Fibroblast of lung (primary cell): ENCODE measurements at places on chromosomes 3 and 15.

DNA sequence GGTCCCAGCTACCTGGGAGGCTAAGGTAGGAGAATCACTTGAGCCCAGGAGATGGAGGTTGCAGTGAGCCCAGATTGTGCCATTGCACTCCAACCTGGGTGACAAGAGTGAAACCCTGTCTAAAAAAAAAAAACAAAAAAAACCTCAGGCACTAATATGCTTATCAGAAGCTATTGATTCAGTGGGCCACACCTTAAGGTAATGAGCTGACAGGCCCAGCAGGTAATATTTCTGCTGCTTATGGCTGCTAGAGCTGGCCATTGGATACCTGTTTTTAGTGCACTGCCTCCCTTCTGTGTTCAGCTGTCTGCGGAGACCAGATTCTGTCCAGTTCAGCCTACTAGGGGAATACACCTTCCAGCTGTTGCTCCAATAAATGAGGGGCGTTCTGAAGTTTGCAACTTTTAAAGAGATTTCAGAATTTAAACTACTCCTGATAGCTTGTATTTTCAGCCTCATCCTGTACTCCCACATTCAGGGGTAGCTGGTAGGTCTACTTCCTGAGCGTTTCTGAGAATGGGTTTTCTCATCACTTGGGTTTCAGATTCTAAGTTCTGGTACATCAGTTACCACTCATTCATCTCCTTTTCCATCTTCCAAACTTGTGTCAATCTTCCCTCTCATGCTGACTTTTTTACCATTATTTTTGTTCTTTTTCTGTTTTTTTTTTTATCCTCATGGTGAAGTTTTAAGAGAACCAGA lies 69.0 kb downstream of the ATP11B start:
- DNase-seq = no peak

DNA sequence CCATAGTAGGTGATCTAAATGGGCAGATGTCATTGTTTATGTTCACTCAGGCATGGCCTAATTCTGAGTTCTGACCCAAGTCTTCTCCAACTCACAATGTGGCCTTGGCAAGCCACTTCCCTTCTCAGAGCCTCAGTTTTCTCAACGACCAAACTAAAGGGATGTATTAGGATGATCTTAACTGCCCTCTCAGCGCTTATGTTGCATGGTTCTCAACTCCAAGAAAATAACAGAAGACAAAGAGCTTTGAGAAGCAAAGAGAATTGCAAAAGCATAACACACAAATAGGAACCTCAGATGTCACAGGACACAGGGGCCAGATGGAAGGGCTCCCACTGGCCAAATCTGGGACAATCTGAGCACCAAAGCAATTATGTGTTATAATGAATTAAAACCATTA lies 8.6 kb downstream of the RHCG start:
- DNase-seq = no peak

DNA sequence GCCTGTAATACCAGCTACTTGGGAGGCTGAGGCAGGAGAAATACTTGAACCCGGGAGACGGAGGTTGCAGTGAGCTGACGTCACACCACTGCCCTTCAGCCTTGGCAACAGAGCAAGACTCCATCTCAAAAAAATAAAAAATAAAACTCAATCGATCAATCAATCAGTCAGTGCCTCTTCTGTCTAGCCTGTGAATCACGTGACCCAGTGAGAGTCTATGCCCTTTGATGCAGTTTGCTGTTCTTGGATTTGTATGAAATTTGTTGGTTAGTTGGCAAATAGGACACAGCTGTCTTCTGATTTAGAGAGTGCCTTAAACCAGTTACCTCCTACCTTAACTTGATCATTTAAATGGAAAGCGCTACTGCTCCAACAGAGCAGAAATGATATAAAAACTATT lies 3.6 kb upstream of the RBMS3 start:
- DNase-seq = no peak

DNA sequence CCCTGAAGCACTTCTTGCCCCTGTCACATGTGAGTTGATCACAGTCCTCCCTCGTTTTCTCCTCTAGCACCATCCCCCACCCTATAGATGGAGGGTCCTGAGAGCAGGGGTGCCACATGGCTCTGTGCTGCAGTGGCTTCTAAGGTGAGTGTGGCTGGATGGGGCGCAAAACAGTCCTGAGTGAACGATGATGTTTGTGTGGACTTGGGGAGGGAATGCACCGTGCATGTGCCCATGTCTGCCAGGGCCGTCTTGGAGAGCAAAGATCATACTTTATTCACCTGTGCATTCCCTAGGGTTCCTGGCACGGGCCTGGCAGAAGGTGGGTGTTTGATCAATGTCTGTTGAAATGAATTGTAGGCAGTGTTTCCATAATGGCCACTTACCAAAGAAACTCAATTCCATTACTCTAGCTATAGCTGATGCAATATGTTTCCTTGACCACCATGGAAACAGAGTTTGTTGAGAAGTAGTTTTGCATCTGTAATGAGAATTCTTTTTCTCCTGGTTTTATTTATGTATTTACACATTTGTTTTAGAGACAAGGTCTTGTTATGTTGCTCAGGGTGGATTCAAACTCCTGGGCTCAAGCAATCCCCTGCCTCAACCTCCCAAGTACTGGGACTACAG lies 58.0 kb downstream of the ABTB1 start:
- no peak for DNase-seq

GRCh38 chr3:70488816-70489215 lies 176.4 kb upstream of the MDFIC2 start:
- DNase-seq = no peak

DNA sequence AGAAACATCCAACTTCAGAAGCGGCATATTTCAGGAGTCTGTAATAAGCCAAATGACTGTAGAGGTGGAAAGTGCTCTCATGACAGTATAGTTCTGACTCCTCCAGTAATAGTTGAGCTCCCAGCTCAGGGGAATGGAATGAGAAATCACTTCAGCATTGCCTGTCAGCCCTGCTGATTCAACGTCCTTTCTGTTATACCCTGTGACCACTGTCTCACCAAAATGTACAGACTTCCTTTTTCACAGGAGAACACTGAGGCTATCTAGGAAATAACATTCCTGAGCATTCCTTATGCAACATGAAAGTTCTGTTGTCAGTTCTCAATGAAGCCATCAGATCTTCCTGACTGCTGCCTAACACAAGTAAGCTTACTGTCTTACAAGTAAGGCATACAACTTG lies 284.5 kb upstream of the MME start:
- peak; percentile 95 for DNase-seq
